Osteocyte (in vitro differentiated cells): ENCODE measurements at places on chromosomes 3 and 15.

DNA sequence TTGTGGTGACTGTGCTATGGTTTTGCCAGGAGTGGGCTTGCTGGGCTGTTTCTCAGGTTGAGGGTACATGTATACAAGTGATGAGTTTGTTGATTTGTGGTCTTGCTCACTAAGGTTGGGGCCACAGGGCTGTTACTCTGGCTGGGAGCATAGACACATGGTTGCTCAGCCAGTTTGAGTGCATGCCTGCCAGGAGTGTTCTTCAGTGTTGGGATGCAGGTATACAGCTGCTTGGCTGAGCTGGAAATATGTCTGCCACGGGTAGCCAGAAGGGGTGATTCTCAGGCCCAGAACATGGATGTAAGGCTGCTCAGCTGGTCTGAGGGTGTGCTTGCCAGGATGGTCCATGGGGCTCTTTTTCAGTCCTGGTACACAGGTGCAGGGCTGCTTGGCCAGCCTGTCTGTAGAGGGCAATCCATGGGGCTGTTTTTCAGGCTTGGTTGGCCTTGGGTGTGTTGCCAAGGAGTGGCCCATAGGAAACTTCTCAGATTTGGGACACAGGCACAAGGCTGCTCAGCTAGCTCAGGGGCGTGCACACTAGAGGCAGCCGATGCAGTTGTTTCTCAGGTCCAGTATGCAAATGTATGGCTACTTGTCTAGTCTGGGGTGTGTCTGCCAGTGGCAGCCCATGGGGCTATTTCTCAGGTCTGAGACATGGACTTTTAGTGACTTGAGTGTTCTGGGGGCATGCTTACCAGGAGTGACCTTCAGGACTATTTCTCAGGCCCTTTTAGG, 5.3 kb upstream of the ARHGAP31 start:
- no peak for DNase-seq

- DNase-seq: no peak
These were observed 144.7 kb upstream of the GADL1 start for GRCh38 chr3:31039145-31039544.

- peak; percentile 21 for DNase-seq
These were observed 70.3 kb upstream of the SMAD3 start for GRCh38 chr15:66994927-66995656.

DNA sequence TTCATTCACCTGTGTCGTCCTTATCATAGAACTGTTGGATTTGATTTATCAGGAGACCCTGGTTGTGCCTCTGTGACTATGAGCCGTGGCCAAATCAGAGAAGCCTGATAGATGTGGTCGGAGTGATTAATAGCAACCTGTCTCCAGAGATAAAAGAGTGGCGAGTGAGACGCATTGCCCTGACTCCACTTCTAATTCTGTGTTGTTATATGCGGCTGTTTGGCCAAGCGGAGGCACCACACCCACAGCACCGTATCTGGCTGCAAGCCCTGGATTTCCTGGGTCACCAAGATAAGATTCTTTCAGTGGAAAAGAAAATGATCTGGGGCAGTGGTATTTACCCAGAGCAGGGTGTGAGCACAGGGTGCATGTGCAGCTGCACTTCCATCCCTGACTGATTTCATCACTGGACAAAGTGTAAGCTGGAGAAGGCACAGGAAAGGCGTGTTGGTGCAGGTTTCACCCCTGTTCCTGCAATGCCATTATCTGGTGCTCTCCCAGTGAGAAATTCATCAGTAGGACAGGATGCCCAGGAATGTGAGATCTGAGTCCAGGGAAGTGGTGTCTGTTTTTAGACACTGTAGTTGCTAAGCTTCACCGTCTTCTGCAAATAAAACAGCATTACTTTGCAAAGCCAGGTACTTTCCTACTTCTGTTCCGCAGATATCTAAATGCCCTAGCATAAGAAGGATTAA, 84.6 kb downstream of the CD47 start:
- no peak for DNase-seq

GRCh38 chr3:141530415-141530768, 43.6 kb downstream of the RASA2 start:
- DNase-seq: no peak

- DNase-seq: no peak
These were observed 2.5 kb downstream of the RORA start for GRCh38 chr15:61226361-61227256.
